Brain (organoid and tissue), 16 donors: ENCODE measurements at places on chromosomes 2 and 18.

DNA sequence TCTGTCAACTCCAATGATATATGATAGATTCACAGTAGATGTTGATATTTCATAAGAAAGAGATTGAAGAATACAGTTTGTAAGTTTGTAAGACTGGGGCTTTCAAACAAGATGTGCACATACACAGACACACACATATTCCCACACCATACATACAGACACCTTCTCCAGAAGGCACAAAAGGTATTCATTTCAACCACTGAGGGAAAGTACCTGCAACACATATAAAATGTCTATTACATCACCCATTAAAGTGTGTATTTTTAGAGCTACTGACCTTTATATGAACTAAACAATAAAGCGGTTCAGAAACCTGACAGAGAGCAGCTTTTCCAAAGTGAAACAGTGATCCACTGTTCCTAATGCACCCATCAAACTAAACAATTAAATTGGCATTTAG is 53.3 kb downstream of the CCDC148 start:
- DNase-seq: no peak

- DNase-seq: peak; percentile 26
These were observed 174.0 kb downstream of the TGIF1 start for GRCh38 chr18:3623769-3624545.

- no peak for DNase-seq
These were observed 120.7 kb downstream of the CYP26B1 start for GRCh38 chr2:72026819-72027425.

DNA sequence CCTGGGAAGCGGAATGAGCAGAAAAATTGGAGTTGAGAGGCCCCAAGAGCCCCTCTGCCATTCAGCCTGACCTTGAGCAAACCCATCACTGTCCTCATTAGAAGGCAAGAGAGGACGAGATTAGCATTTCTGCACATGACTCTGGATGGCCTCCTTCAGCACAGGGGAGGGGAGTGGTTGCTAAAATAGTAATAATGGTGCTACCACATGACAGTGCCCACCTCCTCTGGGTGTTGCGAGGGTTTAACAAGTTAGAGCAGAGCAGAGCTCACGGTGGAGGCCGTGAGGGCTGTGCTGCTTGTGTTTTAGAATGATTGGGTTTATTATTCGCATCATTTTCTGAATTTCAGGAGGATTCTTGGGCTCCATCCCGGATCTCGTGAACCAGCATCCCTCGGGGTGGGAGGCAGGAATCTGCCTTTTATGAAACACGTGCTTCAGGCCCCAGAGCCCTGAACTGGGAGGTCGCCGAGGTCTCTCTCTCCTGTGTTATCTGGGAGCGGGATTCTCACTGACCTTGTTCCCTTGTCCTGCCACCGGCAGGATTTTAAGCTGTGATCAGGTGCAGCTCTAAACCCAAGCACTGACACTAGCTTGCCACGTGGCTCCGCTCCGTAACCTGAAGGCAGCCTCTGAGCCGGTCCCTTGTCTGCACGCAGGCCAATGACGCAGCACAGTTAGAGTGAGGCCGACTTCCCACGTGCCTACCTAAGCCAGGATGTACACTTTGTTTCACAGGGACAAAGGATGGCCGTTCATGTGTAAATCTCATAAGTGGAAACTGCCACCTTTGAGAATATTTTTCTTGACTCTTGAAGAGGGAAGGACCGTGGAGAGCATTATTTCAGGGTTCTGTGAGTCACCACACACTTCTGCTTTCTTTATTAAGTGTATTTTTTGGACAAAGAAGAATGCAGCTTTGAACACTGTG is 142.3 kb downstream of the ACOXL start:
- peak; percentile 39 for DNase-seq

DNA sequence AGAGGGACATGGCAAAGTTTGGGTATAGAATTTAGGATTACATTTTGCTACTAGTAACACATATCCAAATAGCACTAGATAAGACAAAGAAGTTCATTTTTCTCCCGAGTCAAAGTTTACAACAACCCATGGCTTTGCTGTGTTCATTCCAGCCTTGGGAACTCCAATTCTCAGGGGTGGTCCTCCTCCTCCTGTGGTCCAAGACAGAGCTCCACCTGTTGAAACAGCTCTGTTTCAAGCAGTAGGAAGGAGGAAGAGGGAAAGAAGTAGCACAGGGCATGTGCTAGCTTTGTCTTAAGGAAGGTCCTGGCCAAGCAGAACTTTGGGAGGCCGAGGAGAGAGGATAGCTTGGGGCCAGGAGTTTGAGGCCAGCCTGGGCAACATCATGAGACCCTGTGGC is 113.8 kb upstream of the SIX2 start:
- no peak for DNase-seq

- DNase-seq: peak; percentile 70
These were observed 36.0 kb downstream of the PAIP2B start for GRCh38 chr2:71190656-71191569.

DNA sequence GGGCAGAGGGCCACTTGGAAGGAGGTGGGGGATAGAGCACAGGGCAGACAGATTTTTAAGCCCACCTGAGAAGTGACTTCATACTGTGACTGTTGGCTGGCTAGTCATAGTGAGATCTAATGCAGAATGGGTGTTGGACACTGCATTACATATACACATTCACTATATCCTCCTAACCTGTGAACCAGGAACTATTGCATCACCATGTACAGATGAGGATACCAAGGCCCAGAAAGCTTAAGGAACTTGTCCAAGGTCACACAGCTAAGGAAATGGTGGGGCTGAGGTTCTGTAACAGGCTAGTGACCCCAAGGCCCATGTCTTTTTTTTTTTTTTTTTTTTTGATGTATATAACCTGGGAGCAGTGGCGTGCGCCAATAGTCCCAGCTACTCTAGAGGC is 49.6 kb upstream of the SPRED2 start:
- no peak for DNase-seq

DNA sequence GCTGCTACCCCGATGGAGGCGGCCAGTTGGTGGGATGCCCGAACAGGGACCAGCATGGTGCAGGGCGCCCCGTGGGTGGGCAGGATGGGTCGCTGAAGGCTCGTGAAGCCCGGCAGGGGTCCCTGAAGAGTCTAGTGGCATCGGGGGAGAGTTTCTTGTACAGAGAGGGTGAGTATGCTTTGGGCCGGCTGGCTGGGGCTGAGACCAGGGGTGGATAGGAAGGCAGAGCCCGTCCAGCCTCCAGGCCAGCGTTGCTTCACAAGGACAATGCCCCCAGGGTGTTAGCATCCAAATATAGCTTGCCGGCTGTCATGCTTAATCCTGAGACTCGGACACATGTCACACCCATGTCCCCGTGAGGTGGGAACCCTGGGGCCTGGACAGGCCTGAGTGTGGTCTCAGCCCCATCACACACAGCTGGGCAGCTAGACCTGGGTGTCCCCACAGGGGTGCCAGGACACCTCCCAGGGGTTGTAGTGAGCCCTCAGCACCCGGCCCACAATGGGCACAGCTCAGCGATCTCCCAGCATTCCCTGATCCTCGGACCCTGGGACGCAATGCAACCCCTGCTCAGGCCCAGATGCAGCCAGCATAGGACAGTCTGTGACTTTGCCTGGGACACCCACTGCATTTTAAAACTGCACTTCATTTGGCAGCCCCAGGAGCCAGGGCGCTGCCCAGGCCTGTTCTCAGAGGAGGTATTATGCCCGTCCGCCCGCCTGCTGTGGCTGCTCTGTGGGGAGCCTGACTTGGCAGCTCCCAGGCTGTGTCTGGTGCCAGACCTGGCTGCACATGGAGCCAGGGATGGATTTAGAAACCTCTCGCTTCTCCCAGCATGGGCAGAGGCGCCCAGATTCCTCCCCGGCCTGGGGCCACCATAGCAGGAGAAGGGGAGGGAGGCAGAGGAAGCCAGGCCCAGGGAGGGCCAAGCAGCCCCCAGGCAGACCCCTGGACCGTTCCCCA is 36.4 kb downstream of the RAMP1 start:
- peak; percentile 76 for DNase-seq

GRCh38 chr2:67243919-67244318 is 153.2 kb upstream of the ETAA1 start:
- no peak for DNase-seq

DNA sequence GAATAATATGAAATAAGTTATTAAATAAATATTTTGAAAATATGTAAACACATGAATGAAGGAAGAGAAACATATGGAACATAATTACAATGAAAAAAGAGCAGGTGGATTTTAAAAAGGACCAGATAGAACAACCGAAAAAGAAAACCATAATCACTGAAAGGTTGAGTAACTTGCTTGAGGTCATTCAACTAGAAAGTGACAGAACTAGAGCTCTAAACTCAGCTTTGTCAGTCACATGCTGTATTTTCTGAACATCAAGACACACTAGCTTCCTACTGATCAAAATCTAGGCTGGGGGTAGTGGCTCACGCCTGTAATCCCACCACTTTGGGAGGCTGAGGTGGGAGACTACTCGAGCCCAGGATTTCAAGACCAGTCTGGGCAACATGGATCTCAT is 30.0 kb upstream of the ITGAV start:
- DNase-seq: no peak

DNA sequence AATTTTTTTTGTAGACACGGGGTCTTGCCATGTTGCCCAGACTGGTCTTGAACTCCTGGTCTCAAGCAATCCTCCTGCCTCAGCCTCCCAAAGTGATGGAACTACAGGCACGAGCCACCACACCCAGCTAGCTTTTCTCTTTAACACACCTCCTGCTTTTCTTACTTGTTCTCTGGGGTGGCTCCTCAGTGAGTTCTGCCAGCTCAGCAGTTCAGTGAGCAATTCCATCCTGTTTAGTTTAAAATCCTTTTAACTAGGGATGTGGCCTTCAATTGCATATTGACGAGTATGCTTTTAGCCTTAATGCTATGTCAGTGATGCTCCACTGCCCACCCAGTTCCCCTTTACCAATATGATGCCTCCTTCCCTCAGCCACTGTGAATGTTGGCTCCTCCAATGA is 16.1 kb downstream of the ZNF397 start:
- DNase-seq: no peak

GRCh38 chr2:99883358-99883757 is 259.0 kb downstream of the AFF3 start:
- DNase-seq: peak; percentile 56

- DNase-seq: no peak
These were observed 665.3 kb upstream of the RAB6C start for GRCh38 chr2:129314120-129314519.

- no peak for DNase-seq
These were observed 13.1 kb downstream of the CCDC68 start for GRCh38 chr18:54946149-54946581.

- DNase-seq: no peak
These were observed 182.6 kb upstream of the CHAC2 start for GRCh38 chr2:53584986-53585385.

GRCh38 chr2:85704800-85705679 is 10.9 kb downstream of the GNLY start:
- DNase-seq: no peak

DNA sequence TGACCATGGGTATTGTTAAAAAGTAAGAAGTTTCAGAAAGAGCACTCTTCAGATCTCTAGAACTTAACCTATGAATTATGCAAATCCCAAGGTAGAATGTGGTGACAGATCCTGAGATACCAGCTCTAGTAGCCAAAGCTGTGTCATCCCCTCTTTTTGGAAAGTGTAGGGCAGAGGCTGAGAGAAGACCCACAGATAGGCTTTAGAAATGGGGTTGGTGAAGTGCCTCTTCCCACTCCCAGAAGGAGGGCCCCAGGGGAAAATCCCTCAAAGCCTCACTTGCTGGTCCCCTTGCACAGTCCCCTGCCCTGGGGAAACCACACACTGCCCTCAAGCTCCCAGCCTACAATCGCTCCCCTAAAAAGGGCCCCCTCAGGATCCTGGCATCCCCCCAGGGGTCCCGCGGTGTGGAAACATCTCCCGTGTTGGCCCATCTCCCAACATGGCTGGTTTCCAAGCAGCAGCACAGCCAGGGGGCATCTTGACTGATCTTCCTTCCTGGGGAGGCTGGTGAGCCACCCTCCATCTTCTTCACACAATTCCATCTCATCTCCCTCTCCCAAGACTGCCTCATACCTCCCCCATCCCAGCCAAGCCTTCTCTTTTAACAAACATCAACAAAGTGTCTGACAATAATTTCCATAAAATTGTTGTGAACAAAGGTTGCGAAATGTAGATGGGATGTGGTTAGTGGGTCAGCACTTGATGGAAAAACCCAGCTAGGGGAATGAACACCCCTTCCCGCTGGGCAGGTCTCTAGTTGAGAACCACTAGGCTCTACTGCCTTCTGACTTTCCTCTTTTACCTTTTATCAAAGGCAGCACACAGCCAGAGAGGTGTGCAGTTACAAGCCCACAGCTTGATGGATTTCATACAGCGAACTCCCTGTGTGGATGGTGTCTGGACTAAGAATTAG is 25.1 kb downstream of the MAL start:
- DNase-seq: no peak

- DNase-seq: no peak
These were observed 273.9 kb upstream of the EPAS1 start for GRCh38 chr2:46023165-46023854.

- no peak for DNase-seq
These were observed 111.6 kb upstream of the SERTAD2 start for GRCh38 chr2:64765160-64765805.

DNA sequence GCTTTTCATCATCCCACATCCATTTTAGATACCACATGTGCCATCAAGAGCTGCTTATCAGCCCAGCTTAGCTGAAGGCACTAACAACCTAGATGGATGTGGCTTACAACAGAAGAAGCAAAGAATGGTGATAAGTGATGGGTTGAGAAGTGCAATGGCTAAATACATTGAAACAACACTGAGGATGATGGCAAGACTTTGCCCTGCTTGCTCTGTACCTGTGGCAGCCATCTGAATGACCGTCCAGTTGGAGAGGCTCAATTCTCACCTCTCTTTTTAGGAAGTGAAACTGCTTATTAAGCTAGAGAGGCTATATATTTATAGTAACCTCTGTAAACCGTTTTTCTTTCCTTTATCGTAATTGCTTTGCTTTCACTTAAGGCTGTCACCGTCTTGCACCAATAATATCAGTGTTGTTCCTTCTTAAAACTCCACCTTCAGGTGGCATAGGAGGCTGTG is 5.7 kb downstream of the GPATCH11 start:
- DNase-seq: no peak

DNA sequence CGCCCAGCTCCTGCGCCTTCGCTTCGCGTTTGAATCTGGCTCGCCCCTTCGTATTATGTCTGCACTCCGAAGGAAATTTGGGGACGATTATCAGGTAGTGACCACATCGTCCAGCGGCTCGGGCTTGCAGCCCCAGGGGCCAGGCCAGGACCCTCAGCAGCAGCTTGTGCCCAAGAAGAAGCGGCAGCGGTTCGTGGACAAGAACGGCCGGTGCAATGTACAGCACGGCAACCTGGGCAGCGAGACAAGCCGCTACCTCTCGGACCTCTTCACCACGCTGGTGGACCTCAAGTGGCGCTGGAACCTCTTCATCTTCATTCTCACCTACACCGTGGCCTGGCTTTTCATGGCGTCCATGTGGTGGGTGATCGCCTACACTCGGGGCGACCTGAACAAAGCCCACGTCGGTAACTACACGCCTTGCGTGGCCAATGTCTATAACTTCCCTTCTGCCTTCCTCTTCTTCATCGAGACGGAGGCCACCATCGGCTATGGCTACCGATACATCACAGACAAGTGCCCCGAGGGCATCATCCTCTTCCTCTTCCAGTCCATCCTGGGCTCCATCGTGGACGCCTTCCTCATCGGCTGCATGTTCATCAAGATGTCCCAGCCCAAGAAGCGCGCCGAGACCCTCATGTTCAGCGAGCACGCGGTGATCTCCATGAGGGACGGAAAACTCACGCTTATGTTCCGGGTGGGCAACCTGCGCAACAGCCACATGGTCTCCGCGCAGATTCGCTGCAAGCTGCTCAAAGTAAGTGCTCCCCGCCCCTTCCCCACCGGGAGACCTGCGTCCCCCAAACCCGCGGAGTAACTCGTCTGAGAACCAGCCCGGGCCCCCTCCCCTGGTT is 453 bp downstream of the KCNJ3 start:
- DNase-seq: peak; percentile 59
